ENCODE measurements at places on chromosomes 1 and 21.
A peak's percentile ranks its signal among the peaks of the same experiment; 100 is the strongest.

GRCh38 chr1:62012836-62013235 is 181.8 kb upstream of the L1TD1 start:
- DNase-seq, result no peak

DNA sequence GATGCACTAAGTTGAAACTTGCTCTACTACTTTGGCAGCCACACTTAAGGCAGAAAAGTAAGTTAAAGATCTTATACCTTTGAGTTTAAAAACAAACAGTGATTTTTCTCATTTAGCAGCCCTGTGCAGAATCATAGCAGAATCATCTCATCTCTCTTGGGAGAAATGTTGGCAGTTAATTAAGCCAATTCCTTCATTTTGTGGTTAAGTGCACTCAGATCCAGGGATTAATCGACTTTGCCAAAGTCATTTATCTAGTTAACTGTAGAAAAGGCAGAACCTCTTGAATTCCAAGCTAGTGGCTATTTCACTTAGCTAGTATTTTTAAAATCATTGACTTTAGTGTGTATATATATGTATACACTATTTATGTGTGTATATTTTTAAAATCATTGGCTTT is 125.0 kb downstream of the GPR52 start:
- DNase-seq, result no peak

DNA sequence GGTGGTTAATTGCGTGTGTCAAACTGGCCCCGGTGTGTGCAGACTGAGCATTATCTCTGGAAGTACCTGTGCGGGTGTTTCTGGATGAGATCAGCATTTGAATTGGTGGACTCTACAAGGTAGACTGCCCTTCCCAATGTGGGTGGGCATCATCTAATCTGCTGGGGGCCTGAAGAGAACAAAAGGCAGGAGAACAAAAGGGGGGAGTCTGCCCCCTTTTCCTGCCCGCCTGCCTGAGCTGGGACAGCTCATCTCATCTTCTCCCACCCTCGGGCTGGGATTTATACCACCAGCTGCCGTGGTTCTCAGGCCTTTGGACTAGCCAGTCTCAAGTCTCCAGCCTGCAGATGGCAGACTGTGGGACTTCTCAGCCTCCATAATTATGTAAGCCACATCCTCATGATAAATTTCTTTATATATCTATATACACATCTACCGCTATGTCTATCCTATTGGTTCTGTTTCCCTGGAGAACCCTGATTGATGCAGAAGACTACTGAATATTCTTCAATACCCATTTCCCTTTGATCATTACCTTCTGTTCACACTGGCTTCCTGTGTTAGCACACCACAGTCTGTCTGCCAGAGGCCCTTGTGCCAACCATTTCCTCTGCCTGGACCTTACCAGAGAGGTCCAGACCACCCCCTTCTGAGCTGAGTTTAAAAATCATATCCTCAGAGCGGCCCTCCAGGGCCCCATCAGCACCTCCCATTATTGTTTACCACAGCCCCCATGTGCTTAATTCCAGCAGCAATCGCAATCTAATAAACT is 25.2 kb downstream of the RCAN1 start:
- DNase-seq, result no peak

GRCh38 chr1:1135339-1136136 is 19.6 kb upstream of the C1orf159 start:
- no peak for DNase-seq

GRCh38 chr1:196464480-196464941 is 143.7 kb downstream of the KCNT2 start:
- peak; percentile 44 for DNase-seq

DNA sequence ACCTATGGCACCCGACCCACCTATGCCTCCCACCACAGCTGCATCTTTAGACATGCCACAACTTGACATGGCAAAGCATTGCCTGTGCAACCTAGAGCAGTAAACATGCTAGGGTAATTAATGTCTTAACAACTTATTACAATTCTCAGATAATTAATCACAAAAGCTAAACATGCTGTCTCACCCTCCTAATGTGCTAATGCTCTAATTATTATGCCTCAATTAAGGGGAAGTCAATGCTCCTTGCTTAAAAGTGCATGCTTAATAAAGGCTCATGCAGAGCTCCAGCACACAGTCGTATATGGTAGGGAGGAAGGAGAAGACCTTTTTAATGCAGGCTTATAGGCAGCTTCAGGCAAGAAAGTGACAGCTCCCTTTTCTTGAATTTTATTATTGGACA is 396.0 kb downstream of the SEC16B start:
- DNase-seq, result no peak

- peak; percentile 85 for DNase-seq
Observed at GRCh38 chr21:35635261-35635660, 425.1 kb downstream of the SETD4 start.

GRCh38 chr1:55702064-55702463 is 486.9 kb upstream of the USP24 start:
- peak; percentile 32 for DNase-seq

GRCh38 chr1:218425647-218426342 is 80.7 kb downstream of the TGFB2 start:
- peak; percentile 57 for DNase-seq

- DNase-seq, result peak; percentile 88
Observed at GRCh38 chr1:151494741-151495281, 16.4 kb upstream of the CGN start.

DNA sequence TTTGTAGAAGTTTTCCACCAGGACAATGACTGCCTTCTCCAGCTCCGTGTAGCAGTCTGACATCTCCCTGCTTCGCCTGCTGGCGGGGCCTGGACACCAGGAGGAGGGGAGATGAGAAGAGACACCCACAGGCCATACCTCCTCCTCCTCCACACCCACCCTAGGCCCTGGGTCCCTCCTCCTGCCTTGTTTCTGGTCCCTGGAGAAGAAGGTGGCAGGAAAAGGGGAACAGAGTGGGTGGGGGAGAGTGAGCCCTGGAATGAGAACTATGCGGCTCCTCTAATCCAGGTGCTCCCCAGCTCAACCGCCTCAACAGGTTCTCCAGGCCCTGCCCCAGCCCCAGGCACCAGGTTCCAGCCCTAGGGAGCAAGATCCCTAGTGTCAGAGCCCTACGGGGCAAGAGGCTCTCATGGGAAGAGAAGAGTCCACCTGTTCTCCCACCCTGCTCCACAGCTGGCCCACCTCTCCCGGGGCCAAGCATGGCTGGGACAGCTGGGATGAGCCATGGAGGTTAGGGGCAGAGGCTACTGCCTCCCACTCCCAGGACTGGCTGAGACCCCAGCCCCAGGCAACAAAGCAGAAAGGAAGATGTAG is 4.8 kb downstream of the S100A16 start:
- DNase-seq, result no peak

- DNase-seq, result no peak
Observed at GRCh38 chr1:218392780-218393179, 47.6 kb downstream of the TGFB2 start.

DNA sequence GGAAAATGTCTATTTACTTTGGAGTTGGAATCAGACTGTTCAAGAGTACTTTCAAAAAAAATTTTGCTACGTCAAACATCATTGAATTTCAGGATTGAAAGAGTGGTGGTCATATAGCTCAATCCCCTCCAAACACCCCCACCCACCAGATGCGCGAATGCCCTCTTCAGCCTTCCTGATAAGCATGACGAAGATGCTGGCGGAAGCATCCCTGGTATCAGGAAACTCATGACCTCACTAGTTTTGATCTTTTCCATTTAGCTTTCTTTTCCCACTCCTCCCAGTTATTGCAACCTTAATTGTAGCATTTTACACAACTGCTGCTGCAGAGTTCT is 104.4 kb downstream of the LEPR start:
- DNase-seq, result no peak

GRCh38 chr1:175564723-175565122 is 178.7 kb downstream of the TNR start:
- DNase-seq, result no peak

GRCh38 chr1:119006406-119007279 is 18.5 kb upstream of the TBX15 start:
- no peak for DNase-seq

DNA sequence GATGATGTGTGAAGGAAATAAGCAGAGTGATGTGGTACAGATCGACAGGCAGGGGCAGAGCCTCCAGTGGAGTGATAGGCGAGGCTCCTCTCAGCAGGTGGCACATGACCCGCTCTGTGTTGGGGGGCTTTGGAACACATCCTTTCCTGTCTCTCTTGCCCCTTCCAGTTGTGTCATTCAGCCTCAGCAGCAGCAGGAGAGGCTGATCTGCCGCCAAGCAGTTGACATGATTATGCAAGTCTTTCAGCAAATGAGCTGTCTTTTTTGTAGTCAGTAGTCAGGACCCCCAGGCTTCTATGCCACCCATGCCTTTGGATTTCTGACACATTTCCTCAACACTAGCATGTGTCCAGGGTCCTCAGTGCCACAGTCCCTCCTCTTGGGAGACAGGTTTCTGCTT is 307.1 kb upstream of the C1orf174 start:
- DNase-seq, result no peak

GRCh38 chr21:42609811-42610210 is 43.6 kb upstream of the PDE9A start:
- DNase-seq, result peak; percentile 71

DNA sequence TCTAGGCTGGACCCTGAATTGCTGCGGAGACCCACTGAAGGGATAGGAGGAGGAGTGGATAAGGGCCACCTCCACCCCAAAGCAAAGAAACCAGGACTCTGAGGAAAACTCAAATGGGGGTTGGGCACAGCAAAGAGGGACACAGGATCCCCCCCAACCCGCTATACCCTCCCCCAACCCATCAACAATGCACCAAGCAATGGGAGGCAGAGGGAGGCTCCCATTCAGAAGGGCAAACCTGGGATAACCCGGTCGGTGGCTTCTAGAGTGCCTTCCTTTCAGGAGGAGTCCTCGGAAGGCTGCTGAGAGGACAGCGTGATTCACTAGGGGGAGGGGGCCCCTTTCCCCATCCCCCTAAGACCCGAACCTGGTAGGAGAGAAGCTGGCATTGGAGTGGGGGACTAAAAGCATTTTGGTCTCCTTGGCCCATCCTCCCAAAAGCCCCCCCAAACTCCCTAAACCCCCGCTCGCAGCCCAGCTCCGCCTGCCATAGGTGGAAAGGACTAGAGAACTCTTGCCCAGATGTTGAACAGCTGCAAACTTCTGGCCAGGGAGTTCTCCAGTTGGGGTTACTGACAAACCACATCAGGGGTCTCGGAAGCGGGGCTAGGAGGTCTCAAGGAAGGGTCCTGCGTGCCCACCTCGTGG is 1.3 kb downstream of the MEF2D start:
- no peak for DNase-seq

- no peak for DNase-seq
Observed at GRCh38 chr1:121444096-121444495, 259.3 kb downstream of the SRGAP2C start.

GRCh38 chr1:208167261-208167869 is 76.8 kb downstream of the PLXNA2 start:
- DNase-seq, result no peak

- DNase-seq, result peak; percentile 54
Observed at GRCh38 chr1:226428791-226429461, 21.0 kb upstream of the PARP1 start.

GRCh38 chr21:16117851-16118590 is 388.2 kb downstream of the USP25 start:
- DNase-seq, result no peak

DNA sequence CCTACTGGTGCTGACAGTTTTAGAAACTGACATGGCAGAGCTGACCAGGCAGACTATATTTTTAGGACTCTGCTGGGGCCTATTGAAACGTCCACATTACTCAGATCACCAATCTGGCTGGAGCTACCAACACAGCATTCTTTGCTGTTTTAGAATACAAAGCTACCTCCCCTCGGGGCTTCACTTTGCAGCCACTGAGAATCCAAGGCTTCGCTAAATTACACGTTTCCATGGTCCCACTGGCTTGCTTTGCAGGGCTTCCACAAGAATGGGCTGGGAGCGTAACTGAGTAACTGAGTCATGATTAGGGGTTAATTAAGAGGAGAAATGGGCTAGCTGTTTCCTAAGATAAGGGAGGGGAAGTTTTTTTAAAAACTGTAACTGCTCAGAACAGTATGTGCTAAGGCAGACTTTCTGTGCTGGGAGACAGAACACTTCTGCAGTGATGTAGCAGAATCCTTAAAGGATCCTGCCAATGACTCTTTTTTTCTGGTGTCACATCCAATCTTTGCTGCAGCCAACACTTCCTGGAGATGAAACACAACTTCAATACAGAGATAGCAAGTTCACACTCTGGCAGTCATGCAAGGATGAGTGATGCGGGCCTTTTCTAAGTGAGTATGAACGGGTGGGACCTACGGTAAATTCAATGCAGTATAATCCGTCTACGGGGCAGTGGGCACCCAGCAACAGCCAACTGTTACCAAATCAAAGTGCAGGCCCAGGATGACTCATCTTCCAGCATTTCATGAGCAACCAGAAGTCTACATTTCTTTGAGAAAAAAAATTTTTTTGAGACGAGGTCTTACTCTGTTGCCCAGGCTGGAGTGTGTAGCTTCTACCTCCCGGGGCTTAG is 21.5 kb downstream of the NDUFS5 start:
- peak; percentile 99 for DNase-seq

GRCh38 chr1:13517193-13517812 is 3.5 kb upstream of the LRRC38 start:
- DNase-seq, result no peak

GRCh38 chr1:10508511-10508951 is 33.8 kb downstream of the PEX14 start:
- peak; percentile 97 for DNase-seq

DNA sequence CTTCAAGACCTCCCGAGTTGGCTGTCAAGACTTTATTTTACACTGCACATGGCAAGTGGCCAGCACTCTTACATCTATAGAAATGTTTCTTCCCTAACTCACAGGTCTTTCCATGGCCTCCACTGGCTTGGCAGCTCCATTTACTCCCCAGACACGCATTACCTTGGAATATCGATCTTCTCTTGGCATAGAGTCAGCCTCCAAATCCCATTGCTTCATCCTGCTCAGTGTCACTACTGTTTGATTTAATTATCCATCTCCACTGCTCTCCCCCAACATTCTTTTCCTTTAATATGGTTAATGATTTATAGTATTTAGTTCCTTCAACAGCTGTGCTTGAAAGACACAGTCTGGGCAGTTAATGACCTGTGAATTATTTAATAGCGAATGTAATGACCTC is 241.2 kb upstream of the MAP1LC3C start:
- no peak for DNase-seq

DNA sequence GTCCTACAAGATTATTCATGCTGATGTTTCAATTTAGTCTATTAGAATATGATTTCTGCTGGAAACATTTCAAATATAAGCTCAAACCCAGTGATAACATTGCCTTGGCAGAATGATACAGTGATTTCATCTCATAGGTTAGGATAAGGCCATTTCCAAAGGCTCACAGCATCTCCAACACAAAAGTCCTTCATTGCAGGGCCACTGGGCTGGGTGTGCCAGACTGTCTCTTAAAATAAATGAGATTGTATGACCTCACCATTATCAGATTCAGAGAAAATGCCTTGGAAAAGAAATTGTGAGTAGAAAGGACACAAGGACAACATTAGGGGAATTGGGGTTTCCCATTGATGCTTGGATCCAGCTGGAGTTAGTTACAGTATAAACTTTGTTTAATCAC is 30.4 kb downstream of the NGF start:
- DNase-seq, result no peak

- DNase-seq, result no peak
Observed at GRCh38 chr1:213989002-213989855, 1.5 kb downstream of the PROX1 start.
